Stimulated activated CD8-positive, alpha-beta memory T cell treated with anti-CD3 and anti-CD28 coated beads, Interleukin-15, amount 100 ng/mL, for 4 hours (primary cell): ENCODE measurements at places on chromosomes 2 and 18.

DNA sequence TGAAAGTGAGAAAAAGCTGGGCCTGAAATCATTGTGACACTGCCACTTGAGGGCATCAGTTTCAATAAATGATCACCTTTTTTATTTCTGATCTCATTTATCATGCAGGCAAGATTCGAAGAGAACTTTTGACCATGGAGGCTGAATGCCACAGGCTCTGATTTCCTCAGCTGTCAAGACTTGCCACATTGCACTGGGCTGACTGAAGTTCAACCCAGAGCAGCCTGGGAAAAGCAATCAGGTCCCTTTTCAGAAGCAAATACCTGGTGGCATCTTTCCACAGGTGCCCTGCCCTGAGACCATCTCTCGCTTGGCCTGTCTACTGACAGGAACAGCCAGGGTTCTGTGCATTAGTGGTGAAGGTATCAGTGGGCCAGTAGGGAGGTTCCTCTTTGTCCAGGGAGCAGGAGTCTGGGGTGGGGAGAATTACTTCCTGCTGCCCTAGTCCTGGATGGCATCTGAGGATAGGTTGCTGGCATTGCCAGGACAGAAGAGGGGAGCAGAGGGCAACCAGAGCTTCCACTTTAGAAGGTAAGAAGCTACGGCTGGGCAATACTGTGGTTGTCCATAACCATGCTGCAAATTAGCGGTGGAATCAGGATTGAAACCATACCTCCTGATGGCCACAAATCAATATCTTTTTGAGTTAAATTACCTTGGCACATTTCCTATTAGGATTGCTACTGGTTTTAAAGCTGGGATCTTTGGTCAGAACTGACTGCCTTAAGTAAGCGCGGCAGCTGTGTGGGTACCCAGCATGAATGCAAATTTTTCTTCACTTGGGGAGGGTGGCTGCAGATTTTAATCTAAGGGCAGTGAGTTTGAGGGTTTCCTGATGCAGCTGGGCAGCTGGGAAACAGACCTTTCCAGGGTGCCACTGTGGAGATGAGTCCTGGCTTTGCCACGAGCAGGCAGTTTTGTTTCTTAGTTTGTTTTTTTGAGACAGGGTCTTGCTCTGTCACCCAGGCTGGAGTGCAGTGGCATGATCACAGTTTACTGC, 394.5 kb downstream of the ALK start:
- DNase-seq: no peak

DNA sequence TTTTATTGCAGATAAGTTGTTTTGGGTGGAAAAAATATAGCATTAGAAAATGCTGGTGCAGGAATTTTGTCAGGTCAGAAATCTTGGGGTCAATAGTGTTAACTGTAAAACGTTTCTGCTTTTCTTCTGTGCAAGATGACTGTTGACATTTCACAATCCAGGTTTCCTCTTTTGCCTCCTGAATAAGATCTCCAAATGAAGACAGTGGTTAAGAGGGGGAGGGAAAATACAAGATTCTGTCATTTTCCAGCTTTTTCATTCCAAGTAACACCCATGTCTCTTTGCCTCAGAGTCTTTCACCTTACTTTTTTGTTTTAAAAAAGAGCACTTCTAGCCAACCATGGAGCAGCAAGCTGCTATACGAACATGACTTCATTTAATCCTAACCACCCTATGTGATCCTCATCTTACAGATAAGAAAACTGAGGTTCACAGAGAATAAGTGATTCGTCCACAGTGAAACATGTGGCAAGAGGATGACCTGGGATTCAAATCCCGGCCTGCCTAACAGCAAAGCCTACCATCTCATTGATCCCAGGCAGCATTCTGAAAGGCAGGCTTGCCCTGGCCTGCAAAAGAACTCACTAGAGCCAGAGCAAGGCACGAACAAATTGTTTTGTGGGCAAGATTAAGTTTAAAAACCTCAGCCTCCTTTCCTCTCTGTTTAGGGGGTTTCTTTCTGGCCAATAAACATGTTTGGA, 3.0 kb downstream of the PLEK start:
- DNase-seq: no peak

GRCh38 chr2:19911808-19912509, 10.2 kb upstream of the TTC32 start:
- no peak for DNase-seq

- no peak for DNase-seq
Observed at GRCh38 chr2:65130664-65131175, 814 bp upstream of the RAB1A start.

DNA sequence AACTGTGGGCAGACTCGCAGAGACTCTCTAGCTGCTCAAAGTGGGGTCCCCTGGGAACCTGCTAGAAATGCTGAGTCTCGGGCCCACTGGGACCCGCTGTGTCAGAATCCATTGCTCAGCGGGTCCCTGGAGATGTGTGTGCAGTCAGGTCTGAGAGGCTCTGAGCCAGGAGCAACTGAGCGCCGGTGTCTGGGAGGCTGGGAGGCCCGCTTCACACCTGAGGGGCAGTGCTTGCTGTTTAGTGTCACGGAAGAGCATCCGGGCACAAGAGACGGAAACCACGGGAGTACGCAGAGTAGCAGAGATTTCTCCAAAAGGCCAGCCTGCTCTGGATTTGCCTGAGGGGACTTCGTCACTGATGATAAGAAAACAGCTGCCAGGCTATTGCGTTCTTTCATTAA, 70.1 kb downstream of the EDAR start:
- DNase-seq: no peak

GRCh38 chr2:157052685-157053224, 204.8 kb upstream of the GALNT5 start:
- DNase-seq: no peak

DNA sequence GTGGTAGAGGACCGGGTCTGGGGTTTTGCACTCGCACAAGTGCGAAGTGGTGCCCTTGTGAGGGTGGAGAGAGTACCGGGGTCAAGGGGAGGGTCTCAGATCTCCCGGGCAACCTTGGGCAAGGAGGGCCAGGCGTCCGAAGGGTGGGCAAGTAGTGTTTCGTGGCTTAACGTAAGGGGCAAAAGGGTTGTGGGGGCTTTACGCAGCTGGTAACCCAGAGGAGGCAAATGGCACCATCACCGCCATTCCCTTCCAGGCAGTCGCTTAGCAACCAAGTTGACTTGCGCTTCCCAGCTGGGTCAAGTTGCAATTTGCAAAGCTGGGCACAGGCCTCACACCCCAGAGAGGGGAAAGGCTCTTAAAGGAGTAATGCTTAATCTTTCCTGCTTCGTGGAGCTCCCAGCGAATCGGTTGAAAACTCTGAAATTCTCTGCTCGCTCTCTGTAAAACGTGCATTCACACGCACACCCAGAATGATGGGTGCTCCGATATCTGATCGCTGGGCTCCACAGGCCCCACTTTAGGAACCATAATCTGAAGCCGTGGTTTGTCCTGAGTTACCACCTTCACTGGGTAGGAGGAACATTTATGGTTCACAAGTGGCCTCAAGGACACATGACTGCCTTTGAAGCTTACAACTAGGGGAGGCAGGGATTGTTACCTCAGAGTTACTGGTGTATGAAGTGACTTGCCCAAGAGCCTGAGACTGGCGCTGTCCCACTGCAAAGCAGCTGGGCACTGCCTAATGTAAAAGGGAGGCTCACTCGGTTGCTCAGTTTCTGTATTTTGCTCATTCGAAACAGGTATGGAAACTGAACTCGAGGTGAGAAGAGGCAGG, 127.9 kb downstream of the UXS1 start:
- DNase-seq: no peak

GRCh38 chr2:29725610-29726009, 195.8 kb downstream of the ALK start:
- no peak for DNase-seq

DNA sequence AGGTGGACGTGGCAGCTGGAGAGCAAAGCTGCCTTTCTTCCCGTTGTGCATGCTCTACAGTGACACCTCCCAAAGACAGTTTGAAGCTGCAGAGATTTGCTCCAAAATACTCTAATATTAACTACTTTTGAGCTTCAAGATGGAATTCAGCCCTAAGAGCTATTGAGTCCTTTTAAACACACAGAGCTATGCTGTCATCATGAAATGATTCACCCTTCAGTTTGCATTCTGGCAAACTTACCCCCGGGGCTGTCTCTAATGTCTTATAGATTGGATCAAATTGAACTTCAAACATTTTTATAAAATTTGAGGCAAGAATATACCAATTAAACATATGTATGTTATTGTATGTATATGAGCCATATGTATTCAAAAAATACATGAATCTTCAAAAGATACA, 110.7 kb upstream of the EFEMP1 start:
- DNase-seq: no peak

DNA sequence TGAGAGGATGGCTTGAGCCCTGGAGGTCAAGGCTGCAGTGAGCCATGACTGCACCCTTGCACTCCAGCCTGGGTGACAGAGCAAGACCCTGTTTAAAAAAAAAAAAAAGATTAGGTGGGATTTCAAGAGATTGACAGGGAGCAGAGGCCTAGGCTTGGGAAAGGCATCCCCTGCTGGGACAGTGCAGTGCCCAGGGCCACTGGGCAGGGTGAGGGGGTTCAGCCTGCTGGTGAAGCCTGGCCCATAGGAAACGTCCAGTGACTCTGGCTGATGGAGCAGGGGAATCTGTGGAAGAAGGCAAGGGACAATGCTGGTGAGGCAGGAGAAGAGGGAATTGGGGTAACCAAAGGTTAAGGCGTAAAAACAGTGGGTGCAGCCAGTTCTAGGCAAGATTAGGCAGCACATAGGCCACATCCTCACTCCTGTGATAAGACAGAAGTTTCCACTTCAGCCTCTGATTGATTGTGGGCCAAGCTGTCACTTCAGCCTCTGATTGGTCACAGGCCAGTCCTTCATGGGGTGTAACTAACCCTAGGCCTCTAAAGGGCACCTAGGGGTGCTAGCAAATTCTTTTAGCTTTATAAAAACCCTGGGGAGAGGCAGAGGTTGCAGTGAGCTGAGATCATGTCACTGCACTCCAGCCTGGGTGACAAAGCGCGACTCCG, 128.6 kb downstream of the MSH2 start:
- no peak for DNase-seq

DNA sequence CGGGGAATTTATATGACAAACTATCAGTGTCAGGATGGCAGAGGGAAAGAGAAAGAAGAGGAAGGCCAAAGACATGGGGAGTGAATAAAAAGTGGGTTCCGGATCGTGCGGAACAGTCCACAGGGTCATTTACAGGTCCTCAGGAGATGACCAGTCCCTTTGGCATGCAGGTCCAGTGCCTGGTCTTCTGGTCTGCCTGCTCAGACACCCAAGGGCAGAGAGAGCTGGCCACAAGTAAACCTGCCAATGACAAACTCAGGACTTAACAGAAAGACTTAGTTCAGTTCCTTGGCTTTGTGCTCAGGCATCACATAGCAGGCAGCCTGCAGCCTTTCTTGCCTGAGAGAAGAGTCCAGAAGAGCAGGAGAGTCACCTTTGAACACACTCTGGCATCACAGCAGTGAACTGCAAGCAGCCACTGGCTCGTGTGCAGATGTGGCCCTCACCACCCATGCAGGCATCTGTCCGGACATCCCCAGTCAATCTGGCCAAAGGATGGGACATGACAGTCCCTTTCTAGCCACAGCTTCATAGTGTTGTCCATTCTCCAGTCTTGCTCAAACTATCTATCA, 14.0 kb downstream of the TMEM127 start:
- DNase-seq: no peak

GRCh38 chr2:50691513-50691912, 340.4 kb downstream of the NRXN1 start:
- DNase-seq: no peak

- DNase-seq: no peak
Observed at GRCh38 chr18:1503847-1504246, 599.2 kb downstream of the ADCYAP1 start.

- DNase-seq: no peak
Observed at GRCh38 chr2:112118148-112118547, 20.0 kb upstream of the FBLN7 start.
